ENCODE measurements at places on chromosomes 6 and 20.
A peak's percentile ranks its signal among the peaks of the same experiment; 100 is the strongest.

- no peak for DNase-seq
These were observed 30.9 kb upstream of the SLA2 start for GRCh38 chr20:36676701-36677421.

GRCh38 chr6:116412270-116412669 lies 41.5 kb downstream of the DSE start:
- no peak for DNase-seq

DNA sequence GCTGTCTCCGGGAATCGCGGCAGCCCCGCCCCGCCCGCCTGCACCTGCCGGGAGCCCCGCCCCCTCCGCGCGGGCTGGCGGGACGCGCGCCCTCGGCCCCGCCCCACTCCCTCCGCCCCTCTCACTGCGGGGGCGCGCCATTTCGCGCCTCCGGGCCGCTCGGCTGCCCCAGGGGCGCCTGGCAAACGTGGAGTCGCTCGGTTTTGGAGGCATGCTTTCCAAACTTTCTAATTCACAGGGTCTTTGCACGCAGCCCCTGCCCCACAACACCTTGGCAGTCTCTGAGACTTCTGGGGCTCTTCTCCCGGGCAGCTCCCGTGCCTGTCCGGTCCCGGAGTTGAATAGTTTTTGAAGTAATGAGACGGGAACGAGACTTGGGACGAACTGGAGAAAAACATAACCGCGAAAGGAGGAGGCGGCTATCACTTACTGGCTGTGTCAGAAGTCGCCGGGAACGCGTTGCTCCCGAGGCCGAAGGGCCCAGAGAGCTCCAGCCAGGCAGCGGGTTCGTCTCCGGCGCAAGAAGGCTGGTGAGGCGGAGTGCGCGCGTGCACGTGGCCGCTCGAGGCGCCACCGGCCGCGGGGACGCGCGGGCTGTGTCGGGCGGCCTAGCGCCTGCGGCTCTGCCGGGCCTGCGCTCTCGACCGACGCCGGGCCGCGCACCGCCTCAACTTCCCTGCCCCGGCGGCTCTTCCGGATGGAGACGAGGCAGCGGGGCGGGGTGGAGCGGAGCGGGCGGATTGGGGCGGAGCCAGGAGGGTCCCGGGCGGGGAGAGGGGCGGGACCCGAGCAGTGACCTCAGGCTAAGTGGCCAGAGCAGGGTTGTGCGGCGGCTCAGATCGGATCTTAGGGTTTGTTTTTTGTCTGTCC lies at the start of gene MCM9:
Gene MCM9, minus strand, starts transcription at position 699 of the 870 bp plus-strand sequence. CDS start 3,436 bp downstream, outside the sequence.
- peak; percentile 83 for DNase-seq

DNA sequence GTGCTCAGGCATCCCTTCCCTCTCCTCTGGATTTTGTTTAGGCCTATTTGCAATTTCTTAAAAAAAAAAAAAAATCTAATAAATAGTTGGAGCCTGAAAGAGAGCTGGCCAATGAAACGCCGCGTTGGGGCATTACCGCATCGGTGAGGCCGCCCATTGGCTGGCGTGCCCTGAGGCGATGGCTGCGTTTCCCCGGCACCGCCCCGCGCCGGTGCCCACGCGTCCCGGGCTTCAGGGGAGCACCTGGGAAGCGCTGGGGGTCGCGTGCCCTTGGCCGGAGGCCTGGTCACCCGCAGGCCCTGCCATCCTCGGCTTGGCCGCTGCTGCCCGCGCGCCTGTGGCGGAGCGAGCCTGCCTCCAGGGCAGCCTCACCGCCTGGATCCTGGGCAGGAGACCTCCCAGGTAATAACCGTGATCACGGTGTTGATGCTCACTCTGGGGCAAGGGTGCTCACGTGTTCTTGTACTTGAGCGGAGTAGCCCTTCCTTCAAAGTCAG lies 155.4 kb downstream of the NRN1 start:
- DNase-seq, result peak; percentile 65

DNA sequence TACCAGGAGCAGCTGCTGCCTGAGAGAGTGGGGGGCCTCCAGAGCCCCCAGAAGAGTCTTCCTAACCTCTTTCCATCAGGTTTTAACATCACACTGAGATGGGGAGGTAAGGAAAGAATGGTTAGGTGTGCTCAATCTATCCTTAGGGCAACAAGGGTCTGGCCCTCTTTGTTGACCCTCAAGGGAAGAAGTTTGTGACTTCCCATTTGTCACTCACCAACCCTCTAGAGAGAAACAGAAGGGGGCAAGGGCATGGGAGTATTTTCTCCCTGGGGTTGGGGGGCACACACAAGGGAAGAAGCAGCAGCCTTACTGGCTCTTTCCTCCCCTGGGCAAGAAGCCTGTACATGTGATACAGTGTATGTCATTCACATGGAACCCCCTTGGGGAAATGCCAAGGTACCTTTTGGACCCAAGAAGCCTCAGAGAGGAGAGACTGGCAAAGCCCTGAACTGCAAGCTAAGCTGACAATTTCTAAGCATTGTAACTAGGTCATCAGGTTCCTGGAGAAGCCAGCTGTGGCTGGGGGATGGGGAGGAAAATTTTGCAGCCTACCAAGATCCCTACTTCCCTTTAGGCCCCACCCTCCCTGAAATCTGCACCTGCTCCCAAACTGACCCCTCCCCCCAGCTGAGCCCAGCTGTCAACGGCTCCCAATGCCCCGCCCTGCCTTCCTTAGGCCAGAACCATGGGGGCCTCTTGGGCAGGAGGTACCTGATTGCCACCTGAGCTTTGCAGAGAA lies 14.5 kb downstream of the BCL2L1 start:
- DNase-seq, result no peak

GRCh38 chr6:15086348-15087158 lies 159.3 kb upstream of the JARID2 start:
- no peak for DNase-seq

DNA sequence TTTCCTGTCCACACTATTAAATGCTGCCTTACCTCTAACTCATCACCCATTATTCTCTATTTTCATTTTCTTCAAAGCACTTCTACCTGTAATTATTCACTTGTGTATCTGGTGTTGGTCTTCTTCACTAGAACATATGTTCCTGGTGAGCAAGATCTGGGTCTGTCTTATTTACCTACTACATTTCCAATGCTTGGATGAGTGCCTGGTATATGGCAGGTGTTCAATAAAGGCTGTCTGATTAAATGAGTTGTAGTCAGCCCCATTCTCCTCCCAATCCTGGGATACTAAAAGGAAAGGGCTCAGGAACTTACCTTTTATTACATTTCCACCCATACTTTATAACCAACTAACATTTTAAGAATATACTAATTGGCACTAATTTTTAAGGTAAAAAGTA lies 61.0 kb downstream of the CEP162 start:
- DNase-seq, result no peak

- no peak for DNase-seq
These were observed 196.6 kb downstream of the PHACTR1 start for GRCh38 chr6:12913201-12913600.

All from activated CD4-positive, alpha-beta T cell treated with anti-CD3 and anti-CD28 coated beads, Interleukin-2, amount 50 U/mL, for 1 hour (primary cell).